ENCODE measurements at places on chromosomes 5 and 9.

GRCh38 chr9:124626276-124626675 lies 119.1 kb upstream of the NR5A1 start:
- no peak for DNase-seq

DNA sequence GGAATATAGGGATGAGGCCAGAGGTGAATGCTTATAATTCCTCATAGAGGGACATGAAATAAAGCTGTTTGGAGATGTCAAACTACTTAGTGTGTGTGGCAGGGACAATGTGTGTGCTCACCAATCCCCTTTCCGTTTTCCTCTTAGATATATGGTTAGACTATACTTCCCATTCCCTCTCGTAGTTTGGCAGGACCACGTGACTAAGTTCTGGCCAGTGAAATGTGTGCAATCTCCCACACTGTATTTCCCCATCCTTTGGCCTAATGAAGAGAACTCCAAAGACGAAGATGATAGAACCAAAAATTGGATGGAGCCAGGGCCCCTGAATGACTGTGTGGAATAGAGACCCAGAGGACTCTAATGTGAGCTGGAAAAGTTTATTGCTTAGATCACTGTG lies 233.4 kb upstream of the KLF4 start:
- no peak for DNase-seq

DNA sequence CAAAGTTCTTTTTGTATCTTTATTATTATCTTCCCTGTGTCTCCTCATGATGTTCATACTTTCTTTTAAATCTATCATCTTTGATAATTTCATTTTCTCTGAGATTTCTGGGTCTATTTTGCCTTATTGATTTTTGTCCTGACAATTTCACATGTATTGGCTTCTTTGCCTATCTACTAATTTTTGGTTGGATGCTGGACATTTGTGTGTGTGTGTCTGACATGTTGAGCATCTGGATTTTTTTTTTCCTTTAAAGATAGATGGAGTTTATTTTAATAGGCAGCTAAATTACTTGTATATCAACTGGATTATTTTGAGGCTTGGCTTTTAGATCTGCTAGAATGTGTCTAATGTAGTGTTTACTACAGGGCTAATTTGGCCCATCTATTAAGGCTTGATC lies 178.0 kb upstream of the MOCS2 start:
- no peak for DNase-seq

- DNase-seq: no peak
These were observed 131.4 kb downstream of the MAST4 start for GRCh38 chr5:66727630-66728029.

DNA sequence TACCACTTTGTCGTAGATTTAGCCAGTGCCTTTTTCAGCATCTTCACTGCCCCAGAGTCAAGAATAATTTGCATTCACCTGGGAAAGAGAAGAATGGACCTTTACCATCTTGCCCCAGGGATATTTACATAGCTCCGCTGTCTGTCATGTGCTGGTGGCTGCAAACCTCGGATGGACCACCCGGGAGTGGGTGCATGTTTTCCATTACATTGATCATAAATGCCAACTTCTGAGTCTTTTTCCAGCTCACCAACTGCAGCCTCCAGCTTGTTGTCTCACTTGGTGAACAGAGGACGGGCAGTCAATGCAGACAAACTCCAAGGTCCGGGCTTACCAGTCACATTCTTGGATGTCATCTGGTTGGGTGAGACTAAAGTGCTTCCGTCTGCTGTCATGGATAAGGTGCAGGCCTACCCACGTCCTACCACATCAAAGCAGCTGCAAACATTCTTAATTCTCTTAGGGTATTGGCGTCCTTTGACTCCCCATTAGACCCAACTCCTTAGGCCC lies 155.8 kb upstream of the APC start:
- DNase-seq: peak; percentile 91

DNA sequence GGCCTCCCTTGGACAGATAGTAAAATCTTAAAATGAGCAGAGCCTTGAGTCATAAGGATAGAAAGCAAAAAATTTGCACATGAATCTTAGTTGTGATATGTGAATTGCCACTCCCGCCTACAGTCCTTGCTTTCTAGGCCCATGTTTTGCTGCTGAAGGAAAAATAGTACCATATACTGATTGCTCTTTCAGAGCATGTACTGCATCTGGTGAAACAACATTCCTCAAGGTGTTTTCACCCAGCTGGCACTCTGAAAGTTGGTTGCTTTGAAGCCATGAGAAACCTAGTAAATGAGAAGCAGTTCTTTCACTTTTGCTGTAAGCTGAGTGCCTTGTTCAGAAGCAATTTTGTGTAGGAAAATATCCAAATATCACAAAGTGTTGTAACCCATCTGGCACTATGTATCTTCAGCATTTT lies 10.3 kb downstream of the CDC37L1 start:
- no peak for DNase-seq

DNA sequence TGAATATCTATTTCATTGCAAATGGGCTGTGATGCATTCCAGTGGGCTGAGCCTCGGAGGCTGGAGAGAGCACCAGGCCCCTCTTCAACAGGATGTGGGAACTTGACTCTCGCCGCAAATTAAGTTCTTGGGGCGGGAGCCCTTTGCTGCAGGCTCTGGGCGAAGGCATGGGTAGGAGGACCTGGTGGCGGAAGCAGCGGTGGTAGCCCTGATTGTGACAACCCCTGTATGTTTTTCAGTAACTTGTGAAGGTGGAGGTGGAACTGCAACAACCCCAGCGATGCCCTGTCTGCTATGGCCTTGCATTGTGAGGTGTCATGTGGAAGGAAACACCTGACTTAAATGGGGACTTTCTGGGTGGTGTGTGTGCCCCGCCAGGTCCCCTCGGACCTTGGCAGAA lies 9.4 kb downstream of the FYB1 start:
- peak; percentile 63 for DNase-seq

DNA sequence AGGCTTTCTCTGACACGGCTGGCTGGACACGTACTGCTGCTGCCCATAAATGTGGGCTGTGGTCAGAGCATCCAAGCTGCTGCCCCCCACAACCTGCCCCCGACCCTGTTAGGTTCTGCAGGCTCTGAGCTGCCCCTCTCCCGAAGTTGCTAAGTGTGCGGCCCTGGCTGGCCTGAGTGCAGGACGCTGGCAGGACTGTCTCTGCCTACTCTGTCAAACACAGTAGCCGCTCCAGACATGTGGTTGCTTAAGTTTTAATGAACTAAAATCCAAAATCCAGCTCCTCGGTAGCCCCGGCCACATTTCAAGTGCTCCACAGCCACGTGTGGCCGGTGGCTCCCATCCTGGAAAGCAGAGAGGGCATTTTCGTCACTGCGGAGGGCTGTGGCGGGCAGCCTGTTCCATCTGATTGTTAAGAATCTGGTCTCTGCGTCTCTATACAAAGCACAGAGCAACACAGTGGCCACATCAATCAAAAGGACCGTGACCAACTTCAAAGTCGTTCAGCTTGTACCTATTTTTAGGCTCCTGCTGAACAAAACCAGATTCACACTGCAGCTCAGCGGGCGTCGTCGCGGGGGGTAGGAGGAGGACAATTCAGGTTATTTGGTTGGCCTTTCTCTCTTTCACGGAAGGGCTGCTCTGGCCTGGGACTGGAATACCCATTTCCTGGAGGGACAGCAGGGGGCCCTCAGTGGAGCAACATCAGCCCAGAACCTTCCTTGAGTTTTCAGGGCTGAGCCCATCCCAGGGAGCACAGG lies 68.9 kb downstream of the PTCH1 start:
- peak; percentile 76 for DNase-seq

DNA sequence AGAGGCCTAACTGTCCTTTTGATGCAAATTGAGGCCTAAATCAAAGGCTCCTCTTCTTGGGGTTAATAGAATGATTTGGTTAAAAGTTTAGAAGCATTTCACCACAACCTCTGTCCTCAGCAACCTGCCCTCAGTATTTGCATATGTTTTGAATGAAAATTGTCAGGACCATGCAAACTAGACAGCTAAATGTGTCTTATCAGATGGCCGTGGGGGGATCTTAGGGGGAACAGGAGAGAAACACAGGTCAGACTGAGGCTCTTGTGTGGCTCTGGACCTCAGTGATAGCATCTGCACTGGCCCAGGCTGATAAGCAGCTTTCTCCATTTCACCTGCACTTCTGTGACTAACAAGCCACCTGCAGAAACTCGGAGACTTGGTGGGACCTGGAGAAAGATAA lies 49.0 kb downstream of the FOXI1 start:
- peak; percentile 65 for DNase-seq

DNA sequence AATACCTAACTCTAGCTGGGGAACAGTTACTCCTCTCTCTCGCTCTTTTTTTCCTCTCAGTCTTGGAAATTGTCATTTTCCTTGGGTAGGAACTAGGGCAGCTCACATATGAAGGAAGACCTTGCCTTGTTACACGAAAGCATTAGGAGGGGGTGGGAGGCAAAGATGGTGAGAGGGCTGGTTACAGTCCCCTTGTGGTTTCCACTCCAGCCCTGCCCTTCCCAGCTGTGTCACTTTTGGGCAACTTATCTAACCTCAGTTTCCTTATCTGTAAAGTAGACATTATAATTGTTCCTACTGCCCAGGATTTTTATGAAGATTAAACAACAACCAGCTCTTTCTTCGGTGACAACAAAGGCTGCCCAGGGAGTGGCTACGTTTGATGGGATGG lies 196.2 kb upstream of the CLINT1 start:
- peak; percentile 12 for DNase-seq

- no peak for DNase-seq
These were observed 45.8 kb upstream of the CLK4 start for GRCh38 chr5:178672630-178673029.

DNA sequence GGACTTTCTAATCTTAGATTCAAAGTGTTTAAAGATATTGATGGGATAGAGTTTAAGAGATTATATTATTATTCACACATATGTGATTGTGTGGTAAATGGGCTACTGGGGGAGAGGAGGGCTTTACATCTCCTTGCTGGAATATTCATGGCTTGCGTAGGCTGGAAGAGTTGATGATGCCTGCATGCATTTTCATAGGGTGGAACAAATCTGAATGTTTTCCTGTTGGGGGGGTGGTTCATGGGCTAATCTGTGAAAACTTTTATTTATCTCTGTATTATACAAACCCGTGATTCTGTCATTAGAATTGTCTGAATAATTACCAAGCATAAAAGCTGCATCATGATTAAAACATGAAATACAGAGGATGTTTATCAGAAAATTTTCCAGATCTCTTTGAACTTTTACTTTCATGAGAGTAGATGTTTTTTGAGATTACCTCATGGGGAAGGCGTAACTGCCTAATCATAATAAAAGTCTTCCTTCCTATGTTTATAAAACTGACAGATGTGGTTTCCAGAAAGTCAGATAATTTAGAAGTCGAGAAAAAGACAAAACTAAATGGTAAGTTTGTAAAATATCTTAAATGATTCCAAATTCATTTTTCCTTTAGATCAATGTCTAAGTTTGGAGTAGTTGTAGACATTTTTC lies 1185.4 kb upstream of the SEMA6A start:
- DNase-seq: no peak

DNA sequence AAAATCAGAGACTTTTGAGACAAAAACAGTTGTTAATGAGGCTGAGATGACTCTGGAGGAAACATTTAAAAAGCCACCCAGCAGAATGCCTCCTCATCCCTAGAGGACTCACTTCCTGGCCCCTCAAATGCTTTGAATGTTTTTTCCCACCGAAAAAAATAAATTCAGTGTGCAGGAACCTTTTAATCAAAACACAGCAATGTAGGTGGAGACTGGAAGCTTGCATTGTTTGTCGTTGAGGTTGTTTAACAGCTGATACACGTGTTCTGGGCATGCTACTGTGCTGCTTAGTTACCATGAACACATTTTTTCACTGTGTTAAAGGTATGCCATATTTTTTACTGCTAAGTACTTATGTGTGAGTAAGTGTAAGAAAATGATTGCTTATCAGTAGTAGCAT lies 65.7 kb upstream of the ADCY2 start:
- no peak for DNase-seq

- DNase-seq: no peak
These were observed 523 bp downstream of the EPB41L4B start for GRCh38 chr9:109320331-109320741.

DNA sequence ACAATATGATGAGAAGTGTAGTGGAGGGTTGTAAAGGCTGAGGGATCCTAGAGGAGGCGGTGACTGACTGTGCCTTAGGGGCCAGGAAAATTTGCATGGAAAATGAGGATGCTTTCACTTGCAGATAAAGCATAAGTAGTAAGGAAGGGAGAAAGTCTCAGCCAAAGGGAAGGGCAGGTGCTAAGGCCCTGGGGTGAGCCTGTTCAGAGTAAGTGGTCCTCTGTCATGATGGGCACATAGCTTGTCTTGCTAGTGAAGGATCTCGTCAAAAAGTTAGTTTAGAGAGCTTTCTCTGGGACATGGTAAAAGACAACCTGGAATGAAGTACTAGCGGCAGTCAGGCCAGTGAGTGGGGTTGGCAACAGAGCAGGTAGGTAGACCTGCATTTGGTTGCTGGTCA lies 75.4 kb upstream of the CPLX2 start:
- DNase-seq: no peak

DNA sequence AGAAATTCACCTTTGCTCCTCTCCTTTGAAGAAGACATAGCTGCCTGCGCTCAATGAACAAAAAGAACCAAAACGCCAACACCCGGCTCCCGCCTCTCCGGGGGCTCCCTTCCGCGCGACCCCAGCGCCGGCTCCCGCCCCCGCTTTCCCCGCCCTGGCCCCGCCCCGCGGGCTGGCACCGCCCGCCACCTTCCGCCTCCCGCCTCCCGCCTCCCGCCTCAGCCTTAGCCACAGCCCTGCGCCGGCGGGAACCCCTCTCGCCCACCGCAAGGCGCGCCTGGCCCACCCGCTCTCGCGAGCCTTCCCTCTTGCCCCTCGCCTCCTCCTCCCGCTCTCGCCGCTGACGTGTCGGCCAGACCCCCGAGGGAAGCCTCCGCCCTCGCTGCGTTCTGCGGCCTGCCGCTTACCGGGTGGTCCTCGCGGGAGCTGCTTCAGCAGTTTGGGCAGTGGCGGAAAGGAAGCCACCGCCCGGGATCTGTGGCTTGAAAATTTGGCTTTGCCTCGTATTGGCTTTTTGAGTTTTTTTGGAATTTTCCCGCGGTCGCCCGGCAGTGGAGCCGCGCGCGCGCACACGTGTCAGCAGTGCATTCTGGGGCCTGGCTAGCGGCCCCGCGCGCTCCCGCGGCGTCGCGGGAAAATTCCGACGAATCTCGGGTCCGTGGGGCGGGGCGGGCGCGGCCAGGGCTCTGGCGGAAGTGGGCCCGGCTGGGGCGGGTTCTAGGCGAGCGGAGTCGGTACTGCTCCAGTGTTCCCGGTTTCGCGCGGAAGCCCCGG lies at the start of gene FANCC:
Gene FANCC (minus strand): TSS at position 591 of the 774 bp plus-strand sequence. CDS start 68,418 bp downstream, outside the sequence.
- DNase-seq: peak; percentile 99

All from islet precursor cell (in vitro differentiated cells).